ENCODE measurements at places on chromosomes 6 and 20.
A peak's percentile ranks its signal among the peaks of the same experiment; 100 is the strongest.

GRCh38 chr6:48817333-48818051 lies 645.6 kb downstream of the MMUT start:
- no peak for DNase-seq

DNA sequence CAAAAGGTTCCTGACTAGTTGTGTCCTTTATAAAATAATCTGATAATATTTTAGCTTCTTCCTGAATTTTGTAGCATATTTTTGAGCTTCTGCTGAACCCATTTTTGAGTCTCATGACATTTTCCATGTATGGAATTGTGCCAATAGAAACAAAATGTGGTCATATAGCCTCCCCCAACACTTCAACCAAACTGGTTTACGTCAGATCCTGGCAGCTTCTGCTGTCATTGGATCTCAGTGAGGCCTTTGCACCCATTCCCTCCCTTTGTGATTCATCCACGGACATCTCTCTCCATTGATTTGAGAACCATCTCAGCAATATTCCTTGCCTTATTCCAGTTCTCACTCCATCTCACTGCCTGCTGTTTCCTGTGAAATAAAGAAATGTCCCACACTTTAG lies 166.0 kb upstream of the PROKR2 start:
- DNase-seq: no peak

DNA sequence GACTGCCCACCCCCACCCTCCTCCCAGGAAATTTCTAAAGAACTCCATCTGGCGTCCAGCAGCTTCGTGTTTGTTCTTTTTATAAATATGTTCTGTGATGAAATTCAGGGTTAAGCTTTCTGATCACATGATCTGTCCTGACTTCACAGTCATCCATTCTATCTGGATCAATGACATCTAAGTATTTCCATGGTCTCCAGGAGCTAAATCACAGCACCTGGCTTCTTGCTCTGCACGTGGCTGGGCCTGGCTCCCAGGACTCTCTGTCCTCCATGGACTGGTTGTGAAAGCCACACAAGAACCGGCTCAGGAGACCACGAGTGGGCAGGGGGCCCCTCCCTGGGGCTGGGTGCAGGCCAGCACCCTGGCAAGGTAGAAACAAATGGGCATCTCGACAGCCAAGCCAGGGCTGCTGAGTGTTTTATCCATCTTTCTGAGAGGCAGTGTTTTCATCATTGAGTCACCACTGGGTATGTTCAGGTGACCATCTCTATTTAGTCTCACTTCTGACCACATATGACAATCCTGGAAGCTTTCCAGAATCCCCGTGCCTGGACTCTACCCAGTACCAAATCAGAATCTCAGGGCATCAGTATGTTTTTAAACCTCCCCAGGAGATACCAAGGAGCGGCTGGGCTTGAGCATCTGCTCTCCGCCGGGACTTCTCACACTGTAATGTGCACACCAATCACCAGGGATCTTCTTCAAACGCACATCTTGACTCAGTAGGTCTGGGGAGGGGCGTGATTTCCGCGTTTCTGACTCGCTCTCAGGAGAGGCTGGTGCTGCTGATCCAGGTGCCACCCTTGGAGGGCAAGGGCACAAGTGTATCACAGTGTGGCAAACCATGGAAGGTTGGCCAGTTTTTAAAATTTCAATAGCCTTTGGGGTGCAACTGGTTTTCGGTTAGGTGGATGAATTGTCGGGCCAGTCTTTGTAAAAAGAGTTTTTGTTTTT lies 31.6 kb upstream of the PXDC1 start:
- no peak for DNase-seq

GRCh38 chr6:142796571-142796970 lies 148.4 kb downstream of the HIVEP2 start:
- peak; percentile 29 for DNase-seq

Data from astrocyte of the hippocampus (primary cell).